Thyroid gland (tissue), 4 donors: ENCODE measurements at places on chromosomes 16 and 17. TPM values are rescaled to one million over a fixed set of nuclear protein-coding genes. Genes with fewer than 3 reads are reported as not detected.

DNA sequence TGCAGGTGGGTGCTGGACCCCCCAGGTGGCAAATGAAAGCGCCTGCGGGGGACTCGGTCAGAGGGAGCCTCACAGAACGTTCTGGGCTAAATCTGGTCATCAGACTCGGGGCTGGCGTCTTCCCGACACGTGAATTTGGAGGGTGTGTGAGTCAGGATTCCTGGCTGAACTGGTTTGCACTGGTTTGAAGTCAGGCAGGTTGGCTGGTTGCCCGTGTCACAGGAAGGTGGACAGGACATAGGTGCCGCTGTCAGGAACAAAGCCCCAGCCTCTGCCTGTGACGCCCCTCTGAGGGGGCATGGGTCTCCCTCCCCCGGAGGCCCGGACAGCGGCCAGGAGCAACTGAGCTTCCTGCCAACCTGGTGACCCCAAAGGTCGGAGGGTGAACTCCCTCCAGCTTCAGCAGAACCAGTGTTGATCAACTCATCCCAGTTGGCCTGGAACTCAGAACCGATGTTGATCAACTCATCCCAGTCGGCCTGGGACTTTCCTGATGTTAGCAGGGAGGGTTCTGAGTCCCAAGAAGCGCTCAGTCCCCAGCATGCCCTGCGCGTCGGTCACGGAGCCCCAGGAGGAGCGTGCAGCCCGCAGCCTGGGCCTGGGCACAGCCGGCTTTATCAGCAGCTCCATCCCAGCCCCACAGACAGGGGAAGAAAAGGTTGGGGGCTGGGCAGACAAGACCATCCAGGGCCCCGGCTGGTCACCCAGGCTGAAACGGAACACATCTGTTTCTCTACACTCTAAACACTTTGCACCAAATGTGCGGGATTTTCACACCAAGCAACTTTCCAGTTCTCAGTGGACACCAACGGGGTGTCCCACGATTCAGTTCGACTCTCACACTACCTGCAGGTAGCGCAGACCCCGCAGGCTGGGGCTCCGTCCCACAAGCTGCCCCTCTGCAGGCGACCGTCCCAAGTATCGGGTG is 14.4 kb upstream of the METRNL start:
- H3K27me3 ChIP-seq, result no peaks in the 10 kb centered on the region
- peaks cover 22% of the 10 kb centered on the region for H3K4me1 ChIP-seq
- H3K36me3 ChIP-seq, result no peaks in the 10 kb centered on the region
- peak; percentile 96 for DNase-seq
- peak overlapping the region; percentile 58 for H3K27ac ChIP-seq

GRCh38 chr16:74601126-74601871 is 5.6 kb downstream of the GLG1 start:
- DNase-seq, result no peak
- no peak overlapping the region for H3K4me3 ChIP-seq
- H3K4me1 ChIP-seq, result peaks cover 12% of the 10 kb centered on the region
- no peaks in the 10 kb centered on the region for H3K36me3 ChIP-seq
- no peak overlapping the region for H3K27ac ChIP-seq

- H3K36me3 ChIP-seq, result no peaks in the 10 kb centered on the region
- H3K4me3 ChIP-seq, result no peak overlapping the region
- no peaks in the 10 kb centered on the region for H3K27me3 ChIP-seq
- no peak overlapping the region for H3K27ac ChIP-seq
Observed at GRCh38 chr17:9484789-9485188, 90.8 kb downstream of the STX8 start.

- no peak overlapping the region for H3K4me3 ChIP-seq
- no peak for DNase-seq
Observed at GRCh38 chr16:56763291-56763916, 33.5 kb downstream of the NUP93 start.

DNA sequence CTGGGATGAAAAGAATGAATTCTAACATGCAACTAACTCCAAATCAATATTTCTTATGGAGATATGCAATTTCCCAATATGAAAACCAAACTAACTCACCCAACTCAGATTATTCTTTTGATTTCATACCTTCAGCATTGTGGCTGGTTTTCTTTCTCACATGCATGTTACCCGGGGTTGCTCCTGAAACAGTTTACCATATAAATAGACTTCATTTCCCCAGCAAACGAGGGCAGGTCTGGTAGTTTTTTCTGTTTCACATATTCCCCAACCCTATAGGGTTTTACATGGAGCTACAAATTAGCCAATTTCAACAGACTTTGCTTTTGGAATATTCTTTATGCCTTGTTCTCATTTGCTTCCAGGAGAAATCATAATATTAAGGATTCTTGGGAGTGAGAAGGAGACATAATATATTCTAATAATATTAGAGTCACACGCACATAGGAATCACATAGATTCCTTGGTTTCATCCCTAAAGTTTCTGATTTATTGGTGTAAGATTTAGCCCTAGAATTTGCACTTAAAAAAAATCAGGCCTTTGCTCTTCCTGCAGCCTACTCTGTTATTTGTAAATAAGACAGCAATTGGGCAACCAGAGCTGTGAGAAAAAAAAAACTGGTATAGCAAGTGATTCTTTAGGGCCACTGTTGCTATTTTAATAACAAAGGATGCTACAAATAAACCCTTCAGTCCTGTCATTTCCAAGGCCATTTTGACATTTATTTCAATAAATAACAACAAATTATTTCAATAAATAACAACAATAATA is 60.3 kb upstream of the FAM20A start:
- no peaks in the 10 kb centered on the region for H3K36me3 ChIP-seq
- H3K27ac ChIP-seq, result no peak overlapping the region
- H3K27me3 ChIP-seq, result no peaks in the 10 kb centered on the region
- H3K4me1 ChIP-seq, result no peaks in the 10 kb centered on the region
- no peak for DNase-seq

GRCh38 chr16:13178318-13178717 is 276.9 kb downstream of the SHISA9 start:
- no peak for DNase-seq
- no peak overlapping the region for H3K4me3 ChIP-seq
- H3K27ac ChIP-seq, result no peak overlapping the region
- H3K27me3 ChIP-seq, result no peaks in the 10 kb centered on the region
- H3K36me3 ChIP-seq, result no peaks in the 10 kb centered on the region

GRCh38 chr17:62702746-62703260 is 75.3 kb downstream of the MRC2 start:
- no peak overlapping the region for H3K4me3 ChIP-seq
- peaks cover 12% of the 10 kb centered on the region for H3K4me1 ChIP-seq
- no peaks in the 10 kb centered on the region for H3K36me3 ChIP-seq
- H3K27me3 ChIP-seq, result no peaks in the 10 kb centered on the region
- H3K27ac ChIP-seq, result no peak overlapping the region
- DNase-seq, result no peak

DNA sequence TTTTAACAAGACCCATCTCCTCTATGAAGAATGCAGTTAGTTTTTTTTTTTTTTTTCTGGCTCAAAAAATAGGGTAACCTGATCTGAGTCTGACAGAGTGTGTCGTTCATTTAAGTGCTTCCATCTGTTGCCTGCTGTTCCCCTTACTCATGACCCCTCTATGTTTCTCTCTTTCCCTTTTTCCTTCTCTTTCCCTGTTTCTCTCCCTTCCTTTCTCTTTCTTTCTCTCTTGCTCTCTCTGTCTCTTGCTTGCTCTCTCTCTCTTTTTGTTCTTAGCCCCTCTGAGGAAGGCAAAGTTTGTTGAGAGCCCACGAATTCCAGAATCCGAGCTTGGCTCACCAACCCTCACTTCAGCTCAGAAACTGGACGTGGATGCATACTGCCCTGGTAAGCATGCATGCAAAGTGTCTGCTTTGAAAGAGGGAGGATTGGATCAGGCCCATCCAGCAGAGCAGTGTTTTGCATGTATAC is 185.0 kb downstream of the TANC2 start:
- no peaks in the 10 kb centered on the region for H3K4me1 ChIP-seq
- no peaks in the 10 kb centered on the region for H3K27me3 ChIP-seq
- H3K36me3 ChIP-seq, result no peaks in the 10 kb centered on the region
- H3K4me3 ChIP-seq, result no peak overlapping the region

DNA sequence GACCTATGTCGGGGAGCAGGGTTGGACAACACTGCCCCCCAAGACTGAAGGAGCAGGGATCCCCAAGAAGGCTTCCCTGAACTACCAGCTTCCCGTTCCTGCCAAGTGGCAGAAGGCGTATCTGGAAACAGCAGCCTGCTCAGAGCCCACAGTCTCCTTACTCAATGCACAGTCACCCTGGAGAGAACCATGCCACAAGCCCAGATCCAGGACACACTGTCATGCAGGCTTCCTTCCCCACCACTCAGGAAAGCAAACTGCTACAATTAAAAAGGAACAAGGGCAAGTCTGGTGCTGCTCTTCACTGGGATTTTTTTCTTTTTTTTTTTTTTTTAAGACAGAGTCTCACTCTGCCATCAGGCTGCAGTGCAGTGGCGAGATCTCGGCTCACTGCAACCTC is 8.2 kb downstream of the WDR45B start:
- H3K4me1 ChIP-seq, result no peaks in the 10 kb centered on the region
- DNase-seq, result no peak
- H3K27ac ChIP-seq, result no peak overlapping the region
- H3K27me3 ChIP-seq, result no peaks in the 10 kb centered on the region

- no peaks in the 10 kb centered on the region for H3K27me3 ChIP-seq
- H3K4me3 ChIP-seq, result no peak overlapping the region
- peaks cover 3% of the 10 kb centered on the region for H3K4me1 ChIP-seq
- no peaks in the 10 kb centered on the region for H3K36me3 ChIP-seq
- H3K27ac ChIP-seq, result no peak overlapping the region
Observed at GRCh38 chr16:87692176-87692575, 73.6 kb downstream of the KLHDC4 start.

DNA sequence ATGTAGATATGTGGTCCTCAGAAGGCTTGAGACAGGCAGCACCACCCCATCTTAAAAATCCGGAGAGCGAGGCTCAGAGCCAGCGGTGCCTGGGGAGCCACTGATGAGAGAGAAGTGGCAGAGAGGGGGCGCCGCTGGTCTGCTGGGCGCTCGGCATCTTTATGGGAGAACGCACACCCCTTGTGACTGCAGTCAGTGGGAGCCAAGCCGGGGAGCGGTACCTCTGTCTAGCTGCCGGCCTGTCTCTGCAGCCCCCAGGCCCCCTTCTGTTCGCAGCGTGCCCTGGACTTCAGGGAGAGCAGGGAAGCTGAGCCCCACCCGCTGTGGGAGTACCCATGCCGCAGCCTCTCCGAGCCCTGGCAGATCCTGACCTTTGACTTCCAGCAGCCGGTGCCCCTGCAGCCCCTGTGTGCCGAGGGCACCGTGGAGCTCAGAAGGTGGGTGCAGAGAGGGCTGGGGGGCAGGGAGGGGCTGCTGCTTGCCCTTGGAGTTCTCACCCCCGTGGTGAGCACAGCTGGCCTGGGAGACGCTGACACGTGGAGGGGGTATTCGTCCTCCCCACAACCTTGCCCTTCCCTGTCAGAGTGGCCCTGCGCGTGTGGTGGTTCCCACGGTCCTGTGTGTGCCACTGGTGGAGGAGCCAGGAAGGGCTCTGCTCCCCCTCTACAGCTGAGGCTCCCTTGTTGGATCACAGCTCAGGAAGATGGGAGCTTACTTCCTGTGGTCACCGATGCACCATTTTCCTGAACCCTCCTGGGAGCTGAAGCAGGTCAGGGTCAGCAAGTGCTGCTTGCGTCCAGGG is 44.8 kb downstream of the PRMT7 start:
- no peak overlapping the region for H3K27ac ChIP-seq
- peaks cover 35% of the 10 kb centered on the region for H3K36me3 ChIP-seq
- H3K4me3 ChIP-seq, result no peak overlapping the region
- H3K4me1 ChIP-seq, result no peaks in the 10 kb centered on the region

GRCh38 chr16:25140459-25140858 is 28.9 kb downstream of the LCMT1 start:
- no peaks in the 10 kb centered on the region for H3K27me3 ChIP-seq
- peak; percentile 15 for DNase-seq
- H3K36me3 ChIP-seq, result peaks cover 29% of the 10 kb centered on the region
- H3K27ac ChIP-seq, result no peak overlapping the region

DNA sequence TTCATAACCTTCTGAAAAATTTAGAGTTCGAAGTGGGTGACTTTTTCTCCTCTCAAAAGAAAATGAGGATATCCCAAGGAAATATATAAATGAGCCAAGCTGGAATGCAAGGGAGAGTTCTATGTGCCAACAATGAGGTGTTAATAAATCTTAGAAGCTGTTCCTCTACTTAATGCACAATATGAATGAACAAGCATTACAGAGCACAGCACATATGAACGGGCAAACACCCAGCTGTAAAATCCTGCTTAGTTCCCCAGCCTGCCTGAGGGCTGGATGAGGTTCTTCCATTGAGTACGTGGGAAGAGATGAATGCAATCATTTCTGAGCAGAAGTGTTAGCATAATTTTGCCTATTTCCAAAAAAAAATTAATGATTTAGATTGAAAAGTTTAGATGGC is 58.1 kb downstream of the WDR59 start:
- DNase-seq, result no peak
- no peak overlapping the region for H3K4me3 ChIP-seq
- peaks cover 2% of the 10 kb centered on the region for H3K36me3 ChIP-seq

- no peaks in the 10 kb centered on the region for H3K36me3 ChIP-seq
- H3K4me3 ChIP-seq, result no peak overlapping the region
- H3K27ac ChIP-seq, result no peak overlapping the region
- H3K27me3 ChIP-seq, result no peaks in the 10 kb centered on the region
- peaks cover under 1% of the 10 kb centered on the region for H3K4me1 ChIP-seq
Observed at GRCh38 chr16:4179020-4179419, 62.8 kb upstream of the ADCY9 start.

GRCh38 chr16:51851111-51851510 is 695.8 kb downstream of the TOX3 start:
- no peak for DNase-seq
- no peaks in the 10 kb centered on the region for H3K36me3 ChIP-seq
- H3K27ac ChIP-seq, result no peak overlapping the region
- no peaks in the 10 kb centered on the region for H3K4me1 ChIP-seq

DNA sequence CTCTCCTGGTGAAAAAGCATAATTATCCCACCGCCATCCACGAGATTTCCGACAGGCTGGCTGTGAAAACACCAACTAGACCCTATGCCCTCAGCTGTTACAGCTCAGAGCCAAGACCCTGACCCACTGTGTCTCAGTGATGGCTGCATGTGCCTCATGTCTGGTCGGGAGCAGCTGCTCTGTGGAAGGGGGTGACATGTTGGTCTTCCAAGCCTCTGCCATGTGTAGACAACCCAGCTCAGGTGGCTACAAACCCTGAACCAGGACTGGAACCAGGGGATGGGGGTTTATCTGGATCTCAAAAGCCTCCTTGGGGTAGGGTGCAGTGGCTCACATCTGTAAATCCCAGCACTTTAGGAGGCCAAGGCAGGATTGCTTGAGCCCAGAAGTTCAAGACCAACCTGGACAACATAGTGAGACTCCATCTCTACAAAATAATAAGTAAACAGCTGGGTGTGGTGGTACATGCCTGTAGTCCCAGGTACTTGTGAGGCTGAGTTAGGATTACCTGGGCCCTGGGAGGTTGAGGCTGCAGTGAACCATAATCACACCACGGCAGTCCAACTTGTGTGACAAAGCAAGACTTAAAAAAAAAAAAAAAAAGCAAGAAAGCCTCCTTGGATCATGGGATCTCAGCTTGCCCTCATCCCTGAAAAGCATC is 220.3 kb downstream of the CPPED1 start:
- no peak overlapping the region for H3K4me3 ChIP-seq
- no peak overlapping the region for H3K27ac ChIP-seq
- no peak for DNase-seq
- no peaks in the 10 kb centered on the region for H3K27me3 ChIP-seq

Gene NPIPB6
- total RNA-seq, result 2.5 TPM

Gene CCDC200
- total RNA-seq, result not detected

Gene IL21R
- 0.11 TPM for total RNA-seq
